ENCODE measurements at places on chromosomes 1 and 21.

DNA sequence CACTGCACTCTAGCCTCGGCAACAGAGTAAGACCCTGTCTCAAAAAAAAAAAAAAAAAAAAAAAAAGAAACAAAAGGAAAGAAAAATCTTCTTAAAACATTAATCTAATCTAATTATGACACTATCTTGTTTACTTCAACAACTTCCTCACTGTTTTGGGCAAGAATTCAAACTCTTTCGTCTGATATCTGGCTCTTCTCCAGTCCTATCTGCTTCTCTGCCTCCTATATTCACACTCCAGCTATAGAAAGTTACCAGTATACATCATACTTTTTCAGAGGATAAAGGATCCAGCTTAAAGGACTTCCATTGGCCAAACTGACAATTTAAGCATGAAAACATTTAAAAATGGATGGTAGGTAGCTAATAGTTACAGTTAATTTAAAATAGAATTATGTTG lies 47.3 kb downstream of the EIF2B3 start:
- no peak for DNase-seq

DNA sequence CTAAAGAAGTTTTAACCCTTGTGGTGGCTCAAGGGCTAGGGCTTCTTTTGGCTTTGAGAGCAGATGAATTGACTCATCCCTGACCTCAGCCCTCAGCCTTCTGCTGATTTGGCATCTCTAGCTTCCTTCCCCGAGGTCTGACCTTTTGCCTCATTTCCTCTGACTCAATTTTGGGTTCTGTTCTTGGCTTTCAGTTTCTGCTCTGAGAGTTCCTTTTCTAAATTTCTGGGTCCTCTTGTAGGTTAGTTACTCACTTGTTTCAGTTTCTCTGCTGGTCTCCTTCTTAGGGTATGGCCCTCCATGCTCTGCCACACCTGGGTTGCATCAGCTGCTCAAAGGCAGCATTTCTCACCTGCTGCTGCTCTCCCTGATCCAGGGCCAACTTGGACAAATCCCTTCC lies 19.4 kb downstream of the PDE4B start:
- DNase-seq: peak; percentile 97

- DNase-seq: no peak
Measured at GRCh38 chr1:165281207-165281901, 75.2 kb downstream of the LMX1A start.

DNA sequence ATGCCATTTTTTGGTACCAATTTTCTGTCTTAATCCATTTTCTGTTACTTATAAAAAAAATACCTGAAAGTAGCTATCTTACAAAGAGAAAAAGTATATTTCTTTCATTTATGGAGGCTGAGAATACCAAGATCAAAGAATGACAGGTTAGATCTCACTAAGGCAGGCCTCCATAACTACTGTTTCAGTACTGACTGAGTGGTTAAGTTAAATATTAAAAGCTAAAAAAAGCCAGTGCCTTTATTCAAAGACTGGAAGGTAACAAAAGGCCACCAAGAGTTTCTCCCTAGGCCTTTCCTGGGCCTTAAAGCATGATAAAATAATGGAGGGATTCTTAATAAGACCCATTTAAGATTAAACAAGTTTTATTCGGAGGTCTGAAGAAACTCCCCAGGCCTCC lies 687.7 kb upstream of the ADGRL4 start:
- no peak for DNase-seq

- no peak for DNase-seq
Measured at GRCh38 chr1:116380499-116381242, 7.6 kb downstream of the ATP1A1 start.

- DNase-seq: peak; percentile 44
Measured at GRCh38 chr1:10866321-10867093, 70.1 kb upstream of the CASZ1 start.

GRCh38 chr1:81307786-81308185 lies 492.9 kb upstream of the ADGRL2 start:
- DNase-seq: no peak

DNA sequence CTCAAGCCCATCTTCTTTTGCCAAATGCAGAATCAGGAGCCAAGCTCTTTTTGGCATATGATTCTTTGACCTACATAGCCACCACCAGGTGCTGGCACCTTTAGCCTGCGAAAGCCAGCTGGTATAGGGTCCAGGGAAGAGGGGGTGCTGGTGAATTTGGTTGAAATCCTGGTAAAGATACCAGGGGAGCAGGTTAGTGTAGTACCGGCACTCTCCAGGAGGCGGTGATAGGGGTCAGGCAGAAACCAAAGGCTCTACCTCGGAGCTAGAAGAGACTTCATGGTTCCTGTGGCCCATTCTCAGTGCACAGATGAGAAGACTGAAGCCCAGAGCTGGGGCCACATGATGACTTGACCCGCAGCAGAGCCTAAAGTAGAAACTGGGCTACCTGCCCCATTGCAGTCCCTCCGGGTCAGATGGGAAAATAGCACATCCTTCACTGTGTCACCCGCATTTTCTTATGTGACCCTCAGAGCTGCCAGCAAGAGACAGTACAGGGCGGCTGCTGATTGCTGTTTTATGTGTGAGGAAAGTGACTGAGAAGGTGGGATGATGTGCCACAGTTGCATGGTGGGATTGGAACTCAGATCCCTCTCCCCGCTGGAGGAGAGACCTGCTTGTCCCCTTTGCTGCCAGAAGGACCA lies 36.0 kb upstream of the IL19 start:
- DNase-seq: no peak

GRCh38 chr1:201016943-201017827 lies 6.3 kb downstream of the KIF21B start:
- DNase-seq: no peak

DNA sequence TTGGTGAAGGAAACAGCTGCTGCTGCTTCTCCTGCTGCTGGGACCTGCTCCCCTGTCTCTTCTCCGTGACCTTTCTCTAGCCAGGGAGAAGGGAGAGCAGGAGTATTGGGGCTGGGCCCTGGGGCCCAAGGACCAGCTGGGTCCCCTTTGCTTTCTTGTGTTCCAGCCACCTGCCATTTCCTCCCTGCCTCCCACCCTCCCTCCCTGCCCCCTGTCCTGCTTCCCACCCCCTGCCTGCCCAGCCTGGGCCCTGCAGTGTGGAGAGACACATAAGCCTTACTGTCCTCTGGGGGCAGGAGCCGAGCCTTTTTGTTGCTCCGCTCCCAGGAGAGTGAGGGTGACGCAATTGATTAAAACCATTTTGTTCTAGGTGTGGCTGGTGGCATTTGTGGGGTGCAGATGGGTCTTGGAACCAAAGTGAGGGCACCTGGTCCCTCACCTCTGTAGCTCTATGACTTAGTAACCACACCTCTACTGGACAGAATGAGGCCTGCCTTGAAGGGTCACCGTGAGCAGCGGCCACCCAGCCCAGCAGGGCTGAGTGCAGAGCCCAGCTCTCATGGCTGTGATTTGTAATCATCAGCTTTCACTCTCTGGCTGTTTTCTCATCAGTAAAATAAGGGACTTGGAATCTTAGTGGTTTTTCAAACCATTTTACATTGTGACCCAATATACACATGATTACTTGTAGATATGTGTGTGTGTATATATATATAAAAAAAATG lies 13.9 kb upstream of the TMEM222 start:
- no peak for DNase-seq

GRCh38 chr1:106944721-106945120 lies 111.8 kb upstream of the PRMT6 start:
- DNase-seq: peak; percentile 34

- no peak for DNase-seq
Measured at GRCh38 chr1:107963008-107963407, 2.0 kb downstream of the VAV3 start.

- no peak for DNase-seq
Measured at GRCh38 chr1:101178688-101179491, 57.9 kb upstream of the S1PR1 start.

- no peak for DNase-seq
Measured at GRCh38 chr1:84272401-84272800, 29.1 kb upstream of the SAMD13 start.

DNA sequence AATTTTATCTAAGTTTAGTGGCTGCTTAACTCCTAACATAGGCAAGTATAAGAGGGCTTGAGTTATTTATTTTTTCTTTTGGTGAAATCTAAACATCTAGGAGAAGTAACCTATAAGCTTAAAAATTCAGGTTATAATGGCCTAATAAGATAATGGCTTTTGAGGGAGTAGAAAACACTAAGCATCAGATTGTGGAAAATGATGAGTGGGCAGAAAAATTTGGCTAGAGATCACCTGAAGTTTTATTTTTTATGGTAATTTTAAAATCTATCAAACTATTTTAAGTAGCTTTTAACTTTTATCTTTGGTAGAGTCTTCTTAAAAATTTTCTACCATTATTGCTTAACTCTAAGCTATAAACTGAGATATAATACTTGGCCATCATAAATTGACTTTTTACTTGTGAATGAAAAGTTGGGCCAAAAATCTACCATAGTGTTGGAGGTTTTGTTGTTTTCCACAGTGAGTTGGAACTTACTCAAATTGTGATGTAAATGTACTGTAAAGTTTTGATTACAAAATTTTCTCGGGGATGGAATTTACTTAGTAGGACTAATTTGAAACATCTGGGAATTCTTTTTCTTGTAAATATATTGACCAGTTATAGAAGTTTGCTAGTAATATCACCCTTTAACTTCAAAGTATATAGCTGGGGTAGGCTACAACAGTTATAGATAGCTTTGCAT lies 63.9 kb downstream of the USP25 start:
- peak; percentile 32 for DNase-seq

DNA sequence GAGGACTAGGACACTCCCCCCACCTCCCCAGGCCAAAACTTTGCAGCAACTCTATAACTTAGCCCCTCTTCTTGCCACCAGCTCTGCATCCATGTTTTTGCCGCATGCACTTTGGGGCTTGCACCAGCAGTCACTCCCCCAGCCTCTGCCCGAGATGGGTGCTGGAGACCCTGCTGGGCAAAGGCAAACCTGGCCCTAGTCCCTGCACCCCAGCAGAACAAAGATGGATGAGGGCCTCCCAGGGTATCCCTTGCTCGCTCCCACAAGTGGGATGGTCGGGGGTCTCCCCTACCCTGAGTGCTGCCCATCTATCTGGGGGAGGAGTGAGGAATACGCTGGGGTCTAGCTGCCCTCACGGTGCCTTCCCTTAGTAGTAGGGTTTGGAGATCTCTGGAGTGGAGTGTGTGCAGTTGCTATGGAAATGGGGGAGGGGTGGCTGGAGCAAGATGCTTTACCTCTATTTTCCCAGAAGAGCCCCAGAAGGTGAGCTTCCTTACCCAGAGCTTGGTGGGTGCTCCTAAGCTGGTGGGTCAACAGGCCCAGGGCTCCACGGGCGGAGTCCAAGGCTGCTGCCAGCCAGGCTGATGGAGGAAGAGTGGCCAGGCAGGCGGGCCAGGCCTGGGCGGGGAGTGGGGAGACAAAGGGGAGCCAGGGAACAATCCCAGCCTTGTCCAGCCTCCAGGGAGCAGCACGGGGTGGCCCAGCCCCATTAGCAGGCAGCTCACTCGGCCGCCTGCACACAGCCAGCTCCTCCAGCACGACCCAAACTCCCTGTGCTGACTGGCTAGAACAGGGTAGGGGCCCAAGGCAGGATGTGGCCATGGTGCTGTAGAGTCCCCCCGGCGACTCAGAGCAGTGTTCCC lies at the start of gene PAQR6:
TSS of gene PAQR6 (minus strand) at position 597 of the 863 bp plus-strand sequence. CDS start 1,325 bp downstream, outside the sequence.
- no peak for DNase-seq

DNA sequence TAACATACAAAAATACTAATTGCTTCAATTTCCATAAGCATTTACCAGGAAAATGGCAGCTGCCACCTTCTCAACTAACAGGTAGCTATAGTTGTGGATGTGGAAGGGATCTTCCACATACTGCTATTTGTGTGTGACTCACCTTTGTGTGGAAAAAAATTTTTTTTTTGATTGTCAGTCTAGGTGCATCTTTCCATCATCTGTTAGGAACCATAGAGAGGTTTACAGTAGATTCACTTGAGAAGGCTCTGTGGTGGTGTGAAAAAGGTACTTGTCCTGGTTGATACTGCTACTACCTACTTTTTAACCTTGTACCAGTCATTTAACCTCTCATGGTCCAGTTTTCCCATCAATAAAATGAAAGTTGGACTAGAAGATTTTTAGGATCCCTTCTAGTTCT lies 12.9 kb downstream of the DDX20 start:
- no peak for DNase-seq

GRCh38 chr21:46089285-46089684 lies 8.6 kb upstream of the COL6A2 start:
- no peak for DNase-seq

DNA sequence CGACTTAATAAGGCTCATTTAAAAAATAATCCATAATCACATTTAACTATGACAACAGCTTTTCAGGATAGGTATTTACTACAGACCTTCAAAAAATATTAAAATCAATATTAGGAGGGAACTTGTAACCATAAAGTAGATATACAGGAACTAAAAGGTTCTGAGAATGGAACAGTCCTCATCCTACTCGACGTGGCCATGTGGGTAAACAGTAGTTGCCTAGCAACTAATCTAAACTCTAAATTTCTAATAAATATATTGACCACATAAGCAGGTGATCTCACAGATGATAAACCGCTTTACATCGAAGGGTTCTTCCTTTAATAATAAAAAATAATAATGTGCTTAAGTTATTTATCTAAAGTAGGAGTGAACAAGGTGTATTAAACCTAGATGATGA lies 7.9 kb downstream of the AKT3 start:
- DNase-seq: no peak

GRCh38 chr1:212686591-212686990 lies 13.0 kb downstream of the BATF3 start:
- no peak for DNase-seq

DNA sequence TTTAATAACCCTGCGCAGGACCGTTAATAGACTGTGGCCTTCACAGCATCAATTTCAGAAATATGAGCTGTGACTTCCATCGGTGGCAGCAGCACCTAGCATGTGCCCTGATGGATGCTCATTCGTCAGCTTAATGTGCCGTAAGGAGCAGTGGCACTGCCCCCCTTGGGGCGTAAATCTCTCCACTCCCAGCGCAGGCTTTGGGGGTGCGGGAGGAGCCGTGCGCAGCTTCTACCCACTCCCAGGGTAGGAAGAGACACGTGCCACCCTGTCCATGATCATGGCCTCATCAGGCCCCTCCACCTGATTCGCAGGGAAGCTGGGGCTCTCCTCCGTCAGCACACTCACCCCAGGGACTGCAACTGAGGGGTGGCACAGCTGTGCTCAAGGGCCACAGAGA lies 149.5 kb downstream of the NPHP4 start:
- no peak for DNase-seq

- DNase-seq: peak; percentile 32
Measured at GRCh38 chr1:112618114-112618720, 724 bp downstream of the ST7L start.

DNA sequence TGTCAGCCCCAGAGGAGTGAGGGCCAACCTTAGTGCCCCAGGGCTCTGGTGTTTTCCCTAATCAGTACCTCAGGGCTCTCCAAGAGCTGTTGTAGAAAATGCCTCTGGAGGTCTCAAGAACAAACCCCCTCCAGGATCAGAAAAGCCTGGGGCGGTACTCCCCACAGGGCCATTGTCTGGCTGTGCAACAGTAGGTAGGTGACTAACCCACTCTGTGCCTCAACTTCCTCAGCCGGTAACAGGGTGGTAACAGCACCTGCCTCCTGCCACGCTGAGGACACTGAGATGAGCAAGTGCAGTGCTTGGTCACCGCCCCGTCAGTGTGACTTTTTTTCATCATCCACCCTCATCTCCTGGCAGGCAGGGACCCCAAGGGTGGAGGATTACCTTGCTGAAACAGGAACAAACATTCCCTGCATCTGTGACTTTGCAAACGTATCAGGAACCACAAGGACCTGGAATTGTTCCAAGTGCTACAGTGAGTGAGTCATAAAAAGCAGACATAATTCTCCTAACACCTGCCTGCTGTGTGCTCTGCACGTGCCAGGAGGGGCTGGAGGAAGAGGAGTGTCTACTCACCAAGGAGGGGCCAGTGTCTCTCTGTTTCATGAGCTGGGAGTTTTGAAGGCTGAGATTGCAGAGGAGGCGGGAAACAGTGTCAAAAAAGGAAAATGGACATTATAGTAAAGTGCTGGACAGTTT lies 440.8 kb downstream of the NPHP4 start:
- no peak for DNase-seq
